ENCODE measurements at places on chromosomes 3 and 15. TPM values are rescaled to one million over a fixed set of nuclear protein-coding genes. Genes with fewer than 3 reads are reported as not detected.

Gene DUOXA2
- total RNA-seq: not detected

Gene CLDN16
- 5.1 TPM for total RNA-seq

Gene CP
- total RNA-seq: 11.0 TPM

Gene TNFAIP8L3
- 24.0 TPM for total RNA-seq

Gene WNT7A
- total RNA-seq: 2.4 TPM

All from lower leg skin (tissue), 4 donors.